Stimulated activated CD4-positive, alpha-beta T cell treated with anti-CD3 and anti-CD28 coated beads, TNF-alpha, amount 100 ng/mL, for 48 hours (primary cell): ENCODE measurements at places on chromosomes 4 and X.

GRCh38 chr4:79842162-79842561 is 230.9 kb downstream of the ANTXR2 start:
- no peak for DNase-seq

DNA sequence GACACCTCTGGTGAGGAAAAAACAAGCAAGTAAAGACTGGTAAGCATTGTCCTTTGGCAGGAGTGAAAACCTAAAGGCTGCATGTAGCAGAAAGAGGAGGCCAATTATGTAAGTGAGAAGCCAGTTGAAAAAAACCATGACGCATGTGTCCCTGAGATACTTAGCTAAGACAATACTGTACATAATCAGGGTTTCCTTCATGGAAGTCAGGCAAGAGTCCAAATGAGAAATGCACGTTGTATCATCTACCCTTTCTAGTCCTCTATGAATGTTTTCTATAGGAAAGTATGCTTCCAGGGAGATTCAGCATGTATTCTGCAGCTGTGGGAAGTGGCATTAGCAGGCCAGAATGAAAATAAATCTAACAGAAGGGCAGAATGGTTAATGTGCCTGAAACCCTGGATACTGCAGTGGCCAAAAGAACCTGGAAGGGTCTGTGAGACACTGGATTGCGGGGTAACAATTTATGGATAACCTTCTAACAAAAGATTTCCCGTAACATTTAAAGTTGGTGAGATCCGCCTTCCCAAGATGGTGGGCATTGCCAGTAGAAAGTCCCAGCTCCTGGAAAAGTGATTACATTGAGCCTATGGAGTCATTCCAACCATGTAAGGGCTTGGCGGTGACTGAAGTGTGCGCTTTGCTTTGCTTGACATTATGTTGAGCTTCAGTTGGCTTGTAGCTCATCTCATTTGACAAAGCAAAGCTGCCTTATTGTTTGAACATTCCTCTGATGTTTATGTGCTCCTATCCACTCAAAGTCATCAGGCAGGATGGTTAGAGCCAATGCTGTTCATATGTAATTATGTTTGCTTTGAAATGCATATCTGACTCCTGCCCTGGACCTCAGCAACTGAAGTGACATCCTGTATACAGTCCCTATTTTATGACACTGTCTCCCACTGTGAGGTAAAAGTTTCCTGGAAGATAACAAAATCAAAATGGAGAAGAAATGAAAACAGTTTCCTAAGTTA is 200.4 kb downstream of the ARHGAP24 start:
- no peak for DNase-seq

GRCh38 chrX:66328950-66329596 is 165.0 kb downstream of the HEPH start:
- no peak for DNase-seq

GRCh38 chr4:37999000-37999716 is 39.0 kb downstream of the PTTG2 start:
- DNase-seq: no peak

- DNase-seq: no peak
These were observed 64.0 kb downstream of the SMAD1 start for GRCh38 chr4:145545538-145546174.

DNA sequence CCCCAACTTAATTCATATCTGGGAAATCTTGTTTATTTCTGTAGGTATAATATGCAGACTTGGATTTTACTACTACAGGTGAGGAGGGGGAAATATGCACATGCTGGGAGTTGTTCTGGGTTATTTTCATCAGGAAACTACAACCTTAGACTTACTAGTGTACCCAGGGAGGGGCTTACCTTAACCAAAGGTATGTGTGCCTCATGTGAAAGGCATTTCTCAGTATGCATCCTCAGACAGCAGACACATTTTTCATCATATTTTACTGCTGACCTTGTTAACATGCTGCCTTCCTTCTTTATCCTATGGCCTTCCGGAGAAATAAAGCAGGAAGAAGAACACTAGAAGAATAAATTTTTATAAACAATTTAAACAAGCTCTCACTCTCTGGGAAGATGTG is 214.9 kb downstream of the SPANXN4 start:
- DNase-seq: no peak

- no peak for DNase-seq
These were observed 11.9 kb downstream of the EDNRA start for GRCh38 chr4:147492761-147493160.

DNA sequence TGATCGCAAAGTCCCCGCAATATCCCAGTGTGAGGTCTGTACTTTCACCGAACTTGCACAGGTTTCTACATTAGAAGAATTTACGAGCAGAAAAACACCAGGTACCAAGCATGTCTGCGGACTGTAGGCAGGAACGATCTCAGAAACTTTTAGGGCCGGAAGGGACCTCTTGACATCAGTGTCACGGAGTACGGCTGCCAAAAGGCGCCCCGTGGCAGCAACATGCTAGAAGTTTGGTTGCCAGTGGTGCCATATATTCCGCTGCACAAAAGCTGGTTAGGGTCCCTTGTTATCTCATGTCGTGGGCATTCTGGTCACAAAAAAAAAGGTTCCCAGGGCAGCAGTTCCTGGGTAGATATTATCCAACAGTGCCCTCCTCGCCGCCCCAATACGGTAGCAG is 61.0 kb upstream of the DCAF8L1 start:
- no peak for DNase-seq

DNA sequence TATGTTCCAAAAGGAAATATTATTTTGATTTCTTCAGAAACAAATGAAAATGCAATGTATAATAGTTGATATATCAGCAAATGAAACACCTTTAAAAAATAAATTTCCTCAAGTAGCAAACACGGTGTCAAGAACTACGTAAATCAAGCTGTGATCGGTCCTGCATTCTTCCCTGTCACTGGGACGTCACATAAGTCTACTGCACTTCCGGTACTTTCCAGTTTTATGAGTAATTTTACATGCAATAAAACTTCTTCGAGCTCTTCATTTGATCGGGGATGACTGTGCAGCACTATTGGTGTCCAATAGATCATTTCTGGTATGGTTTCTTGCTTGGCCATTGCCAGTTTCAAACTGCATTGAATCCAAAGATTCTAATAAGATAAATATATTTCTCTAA is 114.0 kb upstream of the VEGFC start:
- DNase-seq: no peak

- no peak for DNase-seq
These were observed 47.6 kb downstream of the NHSL2 start for GRCh38 chrX:71958281-71958675.

DNA sequence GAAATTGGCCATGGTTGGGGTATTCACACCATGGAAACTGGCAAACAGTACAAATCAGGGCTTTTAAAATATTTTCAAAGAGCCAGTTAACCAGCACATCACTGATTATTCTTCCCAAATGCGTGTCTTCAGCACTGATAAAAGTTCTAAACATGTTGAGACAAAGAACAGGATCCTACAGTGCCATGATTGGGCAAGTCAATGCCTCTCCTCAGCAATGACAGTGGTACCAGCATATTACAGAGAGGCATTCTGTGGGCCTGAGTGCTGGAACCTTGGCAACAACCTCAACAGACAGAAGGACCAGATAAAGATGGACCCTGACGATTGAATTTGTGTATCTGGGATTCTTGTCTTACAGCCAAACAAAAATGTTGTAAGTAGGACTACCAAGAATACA is 108.9 kb downstream of the EFHC2 start:
- no peak for DNase-seq

- DNase-seq: no peak
These were observed 99.8 kb downstream of the PPP1R2C start for GRCh38 chrX:42678133-42678532.

GRCh38 chrX:40542208-40542607 is 38.6 kb upstream of the ATP6AP2 start:
- DNase-seq: no peak

- no peak for DNase-seq
These were observed 333.2 kb downstream of the ARHGAP10 start for GRCh38 chr4:148065075-148065474.

DNA sequence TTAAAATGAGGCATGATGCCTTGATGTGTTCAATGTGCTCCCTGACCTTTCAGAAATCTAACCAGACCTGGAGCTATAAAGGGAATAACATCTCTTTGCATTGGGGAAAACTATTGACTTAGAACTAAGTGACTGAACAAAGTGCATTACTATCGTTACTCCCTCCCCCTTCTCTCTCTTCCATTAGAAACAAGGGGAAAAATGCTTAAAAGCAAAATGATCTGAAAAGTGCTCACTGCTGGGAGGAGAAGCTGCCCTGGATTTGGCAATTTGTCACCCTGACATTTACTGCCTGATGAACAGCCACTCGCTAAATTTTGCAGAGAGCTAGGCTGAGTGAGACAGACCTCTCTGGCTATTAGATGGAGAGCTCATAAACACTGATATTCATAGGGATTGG is 48.6 kb upstream of the PARM1 start:
- no peak for DNase-seq

DNA sequence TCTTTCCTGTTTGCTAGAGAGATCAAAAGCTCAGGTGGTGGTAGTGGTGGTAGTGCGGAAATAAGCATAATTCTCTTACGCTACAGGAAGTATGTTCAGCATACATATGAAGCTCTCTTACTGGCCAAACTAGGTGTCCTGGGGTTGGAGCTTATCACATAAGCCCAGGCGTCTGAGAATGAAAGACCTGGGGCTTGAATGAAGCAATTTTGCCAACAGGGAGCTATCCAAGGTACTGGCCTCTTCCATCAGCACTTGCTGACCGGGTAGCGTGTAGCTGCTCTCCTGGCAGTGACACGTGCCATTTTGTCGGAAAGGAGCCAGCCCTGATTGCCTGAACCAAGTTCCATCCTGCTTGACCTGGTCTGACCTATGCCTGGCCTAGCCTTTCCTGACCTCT is 65.9 kb upstream of the HPF1 start:
- DNase-seq: no peak

- no peak for DNase-seq
These were observed 126.9 kb upstream of the GPRIN3 start for GRCh38 chr4:89434364-89434988.

- no peak for DNase-seq
These were observed 85.6 kb upstream of the NMU start for GRCh38 chr4:55721651-55722050.

DNA sequence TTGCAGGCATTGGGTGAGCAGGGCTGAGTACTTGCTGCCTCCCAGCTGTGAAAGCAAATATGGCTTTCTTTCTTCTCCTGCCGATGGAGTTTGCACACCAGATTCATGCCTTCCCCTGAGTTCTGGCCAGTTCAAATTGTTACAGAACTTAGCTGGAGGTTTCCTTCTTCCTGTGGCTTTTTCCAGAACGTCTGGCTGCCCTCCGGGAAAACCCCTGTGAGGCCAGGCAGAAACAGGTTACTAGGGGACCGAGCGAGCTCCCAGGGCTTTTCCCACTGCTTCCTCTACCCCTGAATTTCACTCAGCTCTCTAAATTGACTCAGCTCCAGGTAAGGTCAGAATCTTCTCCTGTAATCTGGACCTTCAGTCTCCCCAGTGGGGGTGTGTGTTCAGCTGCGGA is 482.4 kb downstream of the C4orf33 start:
- no peak for DNase-seq

DNA sequence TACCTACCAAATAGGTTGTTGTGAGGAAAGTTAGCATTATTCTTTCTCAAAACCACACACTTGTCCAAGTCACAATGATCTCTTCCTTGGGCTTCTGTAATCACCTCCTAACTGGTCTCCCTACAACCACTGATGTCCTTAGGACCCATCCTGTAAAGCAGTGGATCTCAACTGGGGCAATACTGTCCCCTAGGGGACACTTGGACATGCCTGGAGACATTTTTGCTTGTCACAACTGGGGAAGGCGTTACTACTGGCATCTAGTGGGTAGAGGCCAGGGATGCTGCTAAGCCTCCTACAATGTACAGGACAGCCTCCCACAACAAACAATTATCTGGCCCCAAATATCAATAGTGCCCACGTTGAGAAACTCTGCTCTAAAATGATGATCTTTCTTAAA is 118.7 kb upstream of the AP1S2 start:
- no peak for DNase-seq

GRCh38 chrX:74449322-74449936 is 28.1 kb downstream of the SLC16A2 start:
- no peak for DNase-seq

DNA sequence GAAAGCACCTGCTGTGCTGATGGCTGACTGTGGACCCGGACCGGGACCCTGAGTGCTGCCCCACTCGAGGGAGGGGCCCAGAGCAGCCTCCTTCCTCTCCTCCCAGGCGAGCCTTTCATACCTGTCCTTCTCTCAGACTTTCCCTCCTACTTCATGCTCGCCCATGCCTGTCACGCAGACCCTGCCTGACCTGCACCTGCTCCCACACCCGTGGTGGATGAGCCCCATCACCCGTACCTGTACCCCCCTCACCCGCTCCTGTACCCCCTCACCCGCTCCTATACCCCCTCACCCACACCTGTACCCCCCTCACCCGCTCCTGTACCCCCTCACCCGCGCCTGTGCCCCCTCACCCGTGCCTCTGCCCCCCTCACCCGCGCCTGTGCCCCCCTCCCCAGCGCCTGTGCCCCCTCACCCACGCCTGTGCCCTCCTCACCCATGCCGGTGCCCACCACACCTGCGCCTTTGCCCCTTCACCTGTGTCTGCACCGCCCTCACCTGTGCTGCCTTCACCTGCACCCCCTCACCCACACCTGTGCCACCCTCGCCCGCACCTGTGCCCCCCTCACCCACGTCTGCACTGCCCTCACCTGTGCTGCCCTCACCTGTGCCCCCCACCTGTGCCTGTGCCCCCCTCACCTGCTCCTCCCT is 5.8 kb downstream of the MAEA start:
- no peak for DNase-seq

- DNase-seq: no peak
These were observed 567.8 kb upstream of the CPEB2 start for GRCh38 chr4:14434483-14434882.

GRCh38 chrX:118614150-118614549 is 113.3 kb upstream of the IL13RA1 start:
- no peak for DNase-seq

GRCh38 chr4:26404743-26405206 is 84.0 kb downstream of the RBPJ start:
- no peak for DNase-seq

DNA sequence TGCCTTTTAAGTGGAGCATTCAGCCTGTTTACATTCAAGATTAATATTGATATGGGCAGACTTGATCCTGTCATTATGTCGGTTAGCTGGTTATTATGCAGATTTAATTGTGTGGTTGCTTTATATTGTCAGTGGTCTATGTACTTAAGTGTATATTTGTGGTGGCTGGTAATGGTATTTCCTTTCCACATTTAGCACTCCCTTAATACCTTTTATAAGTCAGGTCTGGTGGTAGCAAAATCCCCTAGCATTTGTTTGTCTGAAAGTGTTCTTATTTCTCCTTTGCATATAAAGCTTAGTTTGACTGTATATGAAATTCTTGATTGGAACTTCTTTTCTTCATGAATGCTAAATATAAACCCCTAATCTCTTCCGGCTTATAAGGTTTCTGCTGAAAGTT is 403.7 kb upstream of the EPHA5 start:
- DNase-seq: no peak
